ENCODE measurements at places on chromosomes 16 and 17.

DNA sequence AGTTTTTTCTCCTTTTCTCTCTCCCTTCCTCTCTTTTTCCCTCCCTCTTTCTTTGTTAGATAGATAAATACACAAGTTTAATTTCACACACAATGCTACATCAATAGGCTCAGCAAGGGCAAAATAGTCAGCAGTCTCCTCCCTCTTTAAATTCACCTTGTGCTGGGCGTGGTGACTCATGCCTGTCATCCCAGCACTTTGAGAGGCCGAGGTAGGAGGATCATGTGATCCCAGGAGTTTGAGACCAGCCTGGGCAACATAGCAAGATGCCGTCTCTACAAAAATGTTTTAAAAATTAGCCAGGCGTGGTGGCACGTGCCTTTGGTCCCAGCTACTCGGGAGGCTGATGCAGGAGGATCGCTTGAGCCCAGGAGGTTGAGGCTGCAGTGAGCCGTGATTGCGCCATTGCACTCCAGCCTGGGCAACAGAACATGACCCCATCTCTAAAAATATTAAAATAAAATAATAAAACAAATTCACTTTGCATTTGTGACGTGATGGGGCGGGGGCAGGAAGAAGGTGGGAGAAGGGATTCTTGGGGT, 27.4 kb downstream of the IL21R start:
- DNase-seq = no peak

DNA sequence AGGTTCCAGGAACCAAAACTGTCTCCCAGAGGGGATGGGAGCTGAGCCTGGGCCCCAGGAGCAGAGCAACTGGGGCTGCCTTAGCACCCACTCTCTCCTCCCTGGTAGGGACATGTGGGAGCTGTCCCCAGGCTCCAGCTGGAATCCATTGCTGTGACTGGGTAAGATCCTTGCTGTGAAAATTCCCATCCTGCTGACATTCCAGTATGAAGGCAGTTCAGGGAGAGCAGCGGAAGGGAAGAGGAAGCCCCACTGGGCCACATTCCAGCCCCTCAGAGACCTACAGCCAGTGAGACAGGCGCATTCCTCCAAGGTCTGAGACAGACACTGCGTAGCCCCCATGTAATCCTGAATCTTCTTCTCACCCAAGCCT, 24.2 kb downstream of the MYO18A start:
- no peak for DNase-seq

DNA sequence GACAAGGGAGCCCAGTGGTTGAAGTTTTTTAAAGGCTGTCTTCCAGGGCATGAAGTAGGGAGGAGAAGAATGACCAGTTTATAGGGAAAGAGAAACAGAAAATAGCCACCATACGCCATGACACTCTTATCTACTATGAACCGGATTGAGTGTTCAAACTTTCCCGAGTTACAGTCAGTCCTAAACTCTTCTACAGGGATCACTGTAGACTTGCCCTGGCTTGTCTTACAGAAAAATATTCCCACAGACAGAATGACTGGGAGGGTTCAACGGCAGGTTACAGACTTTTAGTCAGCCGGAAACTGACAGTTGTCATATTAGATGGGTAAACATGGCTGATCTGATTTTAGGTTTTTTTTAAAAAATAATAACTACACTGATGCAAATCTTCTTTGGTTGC, 662.5 kb upstream of the SOX9 start:
- DNase-seq = no peak

DNA sequence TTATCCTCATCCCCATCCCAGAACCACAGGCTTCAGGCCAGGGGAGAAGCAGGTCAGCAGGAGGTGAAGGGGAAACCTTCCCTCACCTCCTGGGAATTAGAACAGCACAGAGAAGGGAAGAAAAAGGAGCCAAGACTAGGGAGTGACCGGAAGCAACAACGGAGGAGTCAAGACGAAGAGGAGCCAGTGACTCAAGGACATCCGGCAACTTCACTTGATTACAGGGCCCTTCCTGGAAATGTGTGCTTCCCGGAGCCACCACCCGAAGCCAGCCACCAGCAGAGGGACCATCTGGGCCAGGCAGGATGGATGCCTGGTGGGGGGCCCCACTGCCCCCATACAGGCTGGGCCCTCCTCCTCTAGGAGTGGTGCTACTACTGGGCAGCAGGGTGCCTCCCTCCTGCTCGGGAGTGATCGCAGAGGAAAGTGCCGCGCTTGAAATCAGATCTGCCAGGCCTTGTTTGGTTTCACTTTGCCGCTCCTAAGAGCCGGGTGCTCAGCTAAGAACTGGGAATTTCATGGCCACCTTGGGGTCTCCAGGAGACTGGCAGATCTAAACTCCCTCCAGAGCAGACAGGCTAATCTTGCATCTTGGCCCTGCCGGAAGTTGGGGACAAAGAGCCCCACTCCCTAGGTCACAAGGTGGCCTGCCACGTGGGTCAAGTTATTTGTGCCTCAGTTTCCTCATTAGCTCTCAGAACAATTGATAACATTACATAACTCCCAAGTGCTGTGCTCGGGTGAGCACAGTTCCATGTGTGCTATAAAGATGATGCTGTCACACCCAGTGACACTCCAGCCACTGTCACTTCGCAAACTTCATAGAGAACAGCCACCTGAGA, 6.6 kb downstream of the CDC42EP4 start:
- peak; percentile 70 for DNase-seq

DNA sequence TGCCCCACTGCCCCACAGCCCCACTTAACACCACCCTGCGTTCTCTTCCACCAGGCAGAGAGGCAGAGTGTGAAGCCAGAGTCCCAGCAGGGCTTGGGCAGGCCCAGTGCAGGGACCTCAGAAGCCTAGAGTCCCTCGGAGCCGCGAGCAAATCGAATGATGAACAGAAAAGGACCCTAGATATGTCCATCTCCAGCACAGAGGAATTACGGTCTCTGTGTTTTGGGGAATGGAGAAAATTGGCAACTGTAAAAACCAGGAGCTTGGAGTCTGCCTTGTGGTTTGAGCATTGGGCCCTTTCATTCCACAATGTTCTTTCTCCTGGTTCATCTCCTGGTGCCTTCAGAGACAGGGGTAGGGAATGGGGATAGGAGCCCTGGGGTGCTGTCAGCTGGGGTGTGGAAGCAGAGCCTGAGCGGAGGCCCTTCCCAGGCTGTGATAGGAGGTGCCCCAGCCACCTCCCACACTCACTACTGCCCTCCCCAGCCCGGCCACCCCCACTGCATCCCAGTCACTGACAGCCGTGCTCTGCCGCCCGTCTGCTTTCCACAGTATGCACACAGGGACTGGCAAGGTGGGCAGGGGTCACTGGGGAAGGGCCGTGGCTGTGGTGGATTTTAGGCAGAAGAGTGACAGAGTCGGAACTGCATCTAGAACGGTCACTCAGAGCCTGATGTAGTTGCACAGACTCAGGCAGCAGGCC, 26.7 kb downstream of the TBX4 start:
- no peak for DNase-seq

- DNase-seq = no peak
Measured at GRCh38 chr16:84205976-84206691, 15.2 kb downstream of the ADAD2 start.

DNA sequence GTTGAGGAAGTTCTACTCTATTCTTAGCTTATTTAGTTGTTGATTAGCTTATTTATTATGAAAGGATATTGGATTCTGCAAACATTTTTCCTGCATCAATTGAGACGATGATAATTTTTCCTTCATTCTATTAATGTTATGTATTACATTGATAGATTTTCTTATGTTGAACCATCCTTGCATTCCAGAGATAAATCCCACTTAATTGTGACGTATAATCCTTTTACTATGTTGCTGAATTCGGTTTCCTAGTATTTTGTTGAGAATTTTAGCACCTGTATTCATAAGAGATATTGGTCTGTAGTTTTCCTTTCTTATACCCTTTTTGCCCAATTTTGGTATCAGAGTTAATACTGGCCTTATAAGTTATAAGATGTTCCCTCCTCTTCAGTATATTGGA, 47.6 kb upstream of the BRD7 start:
- DNase-seq = no peak

GRCh38 chr17:55420067-55420775, 1.4 kb downstream of the MMD start:
- peak; percentile 75 for DNase-seq

DNA sequence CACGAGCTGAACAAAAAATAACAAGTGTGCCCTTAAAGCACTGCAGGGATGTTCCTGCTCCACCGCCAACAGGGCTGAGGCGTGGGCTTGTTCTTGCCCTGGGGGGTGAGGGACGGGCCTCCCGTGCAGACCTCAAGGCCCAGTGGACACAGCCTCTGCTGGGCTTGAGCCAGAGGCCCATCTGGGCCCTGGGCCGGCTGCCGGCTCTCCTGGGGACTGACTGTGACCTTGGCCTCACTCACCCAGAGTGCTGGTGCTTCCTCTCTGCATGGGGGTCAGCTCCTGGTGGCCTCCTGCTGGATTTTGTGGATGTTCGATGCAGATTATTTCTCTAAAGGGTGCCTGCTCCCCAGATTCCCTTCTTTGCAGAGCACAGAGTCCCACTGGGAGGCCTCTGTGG, 54.2 kb upstream of the CDR2 start:
- DNase-seq = no peak

- DNase-seq = no peak
Measured at GRCh38 chr17:52049496-52049895, 109.0 kb downstream of the CA10 start.

GRCh38 chr17:71398800-71399219, 722.0 kb upstream of the SOX9 start:
- no peak for DNase-seq

DNA sequence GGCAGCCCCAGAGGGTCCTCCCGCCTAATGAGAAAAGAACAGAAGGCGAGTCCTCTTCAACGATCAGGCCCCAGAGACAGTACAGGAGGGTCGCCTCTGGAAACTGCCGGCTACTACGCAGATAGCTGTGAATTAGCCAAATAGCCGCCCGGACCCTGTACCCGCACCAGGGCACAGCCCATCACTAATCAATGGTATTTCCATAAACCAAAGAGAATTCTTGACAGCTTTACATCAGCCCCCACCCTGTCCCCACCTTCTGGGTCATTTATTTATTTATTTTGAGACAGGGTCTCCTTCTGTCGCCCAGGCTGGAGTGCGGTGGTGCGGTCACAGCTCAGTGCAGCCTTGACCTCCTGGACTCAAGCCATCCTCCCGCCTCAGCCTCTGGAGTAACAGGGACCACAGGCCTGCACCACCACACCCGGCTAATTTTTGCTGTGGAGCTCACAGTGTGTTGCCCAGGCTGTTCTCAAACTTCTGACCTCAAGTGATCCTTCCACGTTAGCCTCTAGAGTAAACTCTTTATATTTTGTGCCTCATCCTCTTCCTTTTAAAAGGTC, 805 bp upstream of the CLCN7 start:
- DNase-seq = no peak

All from suppressor macrophage treated with lipopolysaccharide for 4 hours (primary cell).